ENCODE measurements at places on chromosomes 1 and 21.

GRCh38 chr1:154572468-154573167, 5.0 kb downstream of the CHRNB2 start:
- no peak for DNase-seq

GRCh38 chr1:14876747-14877146, 276.8 kb upstream of the TMEM51 start:
- no peak for DNase-seq

GRCh38 chr1:227033880-227034279, 93.8 kb downstream of the COQ8A start:
- no peak for DNase-seq

- peak; percentile 91 for DNase-seq
Observed at GRCh38 chr1:178501705-178502329, 5.1 kb upstream of the CLEC20A start.

- DNase-seq, result no peak
Observed at GRCh38 chr1:1282998-1283397, 2.8 kb downstream of the SCNN1D start.

GRCh38 chr1:3918966-3919611, 19.0 kb upstream of the C1orf174 start:
- no peak for DNase-seq

DNA sequence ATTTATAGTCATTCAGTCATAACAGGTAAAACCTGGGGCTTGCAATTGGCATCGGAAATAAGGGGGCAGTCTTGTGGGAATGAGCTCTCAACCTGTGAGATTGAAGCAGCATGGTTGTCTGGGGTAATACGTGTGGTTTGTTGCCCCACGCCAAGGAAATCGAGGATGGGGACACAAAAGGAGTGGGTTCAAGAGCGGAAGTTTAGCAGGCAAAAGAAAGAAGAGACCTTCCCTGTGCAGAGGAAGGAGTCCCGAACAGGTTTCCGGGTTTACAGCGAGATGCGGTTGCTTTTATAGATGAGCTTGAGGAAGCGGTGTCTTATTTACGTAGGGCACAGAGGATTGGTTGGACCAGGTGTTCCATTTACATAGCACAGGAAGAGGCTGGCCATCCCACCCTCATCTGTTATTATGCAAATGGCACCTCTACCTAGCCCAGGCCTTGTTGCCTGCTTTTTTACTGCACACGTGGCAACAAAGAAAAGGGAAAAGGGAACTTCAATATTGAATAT, 37.3 kb downstream of the IFNAR1 start:
- DNase-seq, result no peak

DNA sequence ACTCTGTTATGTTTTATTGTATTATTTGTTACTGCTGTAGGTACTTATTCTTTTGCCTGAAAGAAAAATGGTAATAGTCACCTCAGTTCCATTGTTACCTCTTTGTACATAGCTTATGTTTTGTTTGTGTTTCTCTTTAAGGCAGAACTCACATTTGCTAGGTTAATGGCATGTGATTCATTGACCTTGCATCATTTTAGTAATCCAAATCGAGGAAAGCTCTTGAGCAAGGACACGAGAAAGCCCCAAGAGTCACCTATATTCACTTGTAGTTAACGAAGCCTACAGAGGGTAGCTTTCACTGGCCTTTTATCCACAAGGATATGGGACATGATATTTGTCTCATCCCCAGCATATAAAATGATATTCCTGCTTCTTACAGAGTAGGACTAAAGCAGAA, 1765.2 kb downstream of the NCAM2 start:
- DNase-seq, result no peak

- peak; percentile 51 for DNase-seq
Observed at GRCh38 chr1:220113136-220113695, 19.3 kb downstream of the IARS2 start.

DNA sequence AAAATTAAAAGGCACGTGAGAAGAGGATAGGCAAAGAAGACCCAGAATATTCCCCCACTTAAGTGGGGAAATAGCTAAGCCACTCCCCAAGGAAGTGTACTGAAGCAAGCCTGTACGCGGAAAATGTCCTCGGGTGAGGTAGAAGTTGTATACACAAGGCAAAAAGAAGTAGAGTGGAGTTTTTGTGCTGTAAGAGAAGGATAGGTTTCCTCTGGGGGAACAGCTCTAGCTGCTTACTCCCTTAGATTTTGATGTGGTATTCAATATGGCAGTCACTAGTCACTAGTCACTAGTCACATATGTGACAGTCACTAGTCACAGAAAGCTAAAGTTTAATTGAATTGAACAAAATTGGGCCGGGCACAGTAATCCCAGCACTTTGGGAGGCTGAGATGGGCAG, 7.6 kb downstream of the TXNIP start:
- no peak for DNase-seq

GRCh38 chr1:61842036-61842435, 99.8 kb downstream of the PATJ start:
- no peak for DNase-seq

- no peak for DNase-seq
Observed at GRCh38 chr1:3384407-3384806, 70.1 kb upstream of the ARHGEF16 start.

- DNase-seq, result no peak
Observed at GRCh38 chr1:25123551-25123950, 108.8 kb downstream of the SYF2 start.

- DNase-seq, result no peak
Observed at GRCh38 chr1:21604208-21604957, 64.8 kb downstream of the RAP1GAP start.

GRCh38 chr1:25091658-25092057, 140.6 kb downstream of the SYF2 start:
- no peak for DNase-seq

GRCh38 chr1:199403531-199404116, 623.9 kb upstream of the NR5A2 start:
- no peak for DNase-seq

- no peak for DNase-seq
Observed at GRCh38 chr21:28426545-28426944, 566.1 kb downstream of the LTN1 start.

DNA sequence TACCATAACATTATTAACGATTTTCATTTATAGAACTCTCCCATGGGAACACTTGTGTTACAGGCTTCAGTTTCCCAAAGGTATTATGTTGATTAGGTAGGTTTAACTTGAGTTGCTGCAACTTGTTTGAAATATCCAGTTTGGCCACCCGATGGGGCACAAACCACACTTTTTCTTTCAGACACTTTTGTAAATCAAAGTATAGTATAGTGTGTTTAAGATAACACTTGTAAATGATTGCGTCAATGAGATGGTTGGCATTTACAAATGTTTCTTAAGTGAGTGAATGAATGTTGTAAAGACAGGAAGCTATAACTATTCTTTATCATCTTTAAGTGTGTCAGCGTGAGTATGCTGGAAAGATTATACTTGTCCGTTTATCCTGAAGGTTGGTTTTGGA, 4.3 kb downstream of the XPR1 start:
- peak; percentile 32 for DNase-seq

DNA sequence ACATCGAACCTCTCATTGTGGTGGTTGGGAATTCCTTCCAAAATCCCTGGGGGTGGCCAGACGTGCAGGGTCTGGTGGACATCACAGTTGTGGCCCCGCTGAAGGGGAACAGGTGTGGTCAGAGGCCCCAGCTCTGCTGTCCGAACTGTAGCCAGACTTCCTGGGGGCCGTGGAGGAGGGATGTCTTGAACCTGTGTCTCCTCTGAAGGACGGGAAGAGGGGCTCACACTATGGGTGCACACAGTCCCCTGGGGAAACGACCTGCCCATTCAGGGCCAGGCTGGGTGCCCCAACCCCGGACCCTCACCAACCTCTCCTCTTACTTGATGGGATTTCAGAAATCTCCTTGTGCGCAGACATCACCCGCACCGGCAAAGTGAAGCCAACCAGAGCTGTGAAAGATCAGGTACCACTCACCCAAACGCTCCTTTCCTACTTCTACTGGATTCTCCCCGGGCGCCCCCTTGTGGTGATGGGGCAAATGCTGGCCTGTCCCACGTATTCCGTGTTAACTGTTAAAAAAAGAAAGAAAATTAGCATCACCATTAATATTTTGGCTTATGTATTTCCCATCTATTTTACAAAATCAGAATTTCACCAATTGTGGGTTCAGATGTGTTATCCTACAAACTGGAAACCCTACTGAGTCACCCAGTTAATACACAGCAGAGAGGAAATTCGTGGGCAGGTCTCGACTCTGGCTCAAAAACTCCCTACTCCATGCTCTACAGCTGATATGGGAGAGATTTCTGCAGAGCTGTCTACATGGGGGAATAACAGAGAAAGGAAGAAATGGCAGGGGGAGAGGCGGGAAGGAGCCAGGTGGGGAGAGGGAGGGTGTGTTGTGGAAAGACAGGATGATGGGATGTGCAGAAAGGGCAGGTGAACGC, 28.1 kb downstream of the PADI4 start:
- DNase-seq, result peak; percentile 70

DNA sequence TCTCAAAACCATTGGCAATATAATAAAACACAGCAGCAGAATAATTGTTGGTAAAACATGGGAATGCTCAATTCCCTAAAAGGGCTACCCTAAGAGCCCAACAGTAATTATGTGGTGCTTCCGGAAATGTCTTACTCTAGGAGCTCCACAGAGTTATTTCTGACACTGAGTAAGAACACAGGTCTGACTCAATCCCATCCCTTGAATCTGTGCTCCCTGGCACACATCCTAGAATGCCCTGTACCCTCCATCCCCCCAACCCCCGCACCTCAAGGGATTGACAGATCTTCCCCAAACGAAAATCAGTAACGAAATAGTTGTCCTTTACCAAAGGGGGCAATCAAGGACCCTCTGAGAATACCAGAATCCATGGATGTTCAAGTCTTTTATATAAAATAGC, 71.9 kb downstream of the SMYD2 start:
- no peak for DNase-seq

- DNase-seq, result no peak
Observed at GRCh38 chr1:64229307-64229706, 25.9 kb downstream of the UBE2U start.

- no peak for DNase-seq
Observed at GRCh38 chr1:231359113-231359512, 21.0 kb downstream of the SPRTN start.

- no peak for DNase-seq
Observed at GRCh38 chr1:206768472-206769303, 1.9 kb upstream of the IL19 start.

- DNase-seq, result no peak
Observed at GRCh38 chr1:190679044-190679443, 201.4 kb upstream of the BRINP3 start.

- peak; percentile 55 for DNase-seq
Observed at GRCh38 chr1:17984583-17984982, 123.0 kb upstream of the IGSF21 start.

GRCh38 chr1:209045331-209046057, 538.0 kb upstream of the CAMK1G start:
- no peak for DNase-seq

GRCh38 chr1:21322681-21323016, 32.4 kb upstream of the ECE1 start:
- no peak for DNase-seq

- DNase-seq, result no peak
Observed at GRCh38 chr1:26542771-26543451, 13.3 kb downstream of the RPS6KA1 start.

- no peak for DNase-seq
Observed at GRCh38 chr21:33557447-33557846, 14.6 kb downstream of the SON start.

DNA sequence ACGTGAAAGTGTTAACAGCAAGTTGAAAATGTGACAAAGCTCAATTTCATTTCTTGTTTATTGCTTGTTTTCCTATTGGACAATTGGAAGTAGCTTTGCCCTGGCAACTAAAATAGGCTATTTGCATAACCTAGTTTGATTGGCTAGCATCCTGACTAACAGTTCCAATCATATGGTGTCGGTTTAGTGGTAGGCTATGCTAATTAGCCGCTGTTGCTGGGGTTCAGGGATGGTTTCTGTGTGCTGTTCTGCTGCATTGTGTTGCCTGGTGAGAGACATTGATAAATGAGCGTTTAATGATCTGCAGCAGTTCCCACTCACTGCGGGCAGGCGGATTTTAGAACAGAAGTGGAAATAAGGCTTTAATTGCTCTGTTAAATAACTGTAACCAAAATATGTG, 68.5 kb downstream of the DYRK1A start:
- DNase-seq, result peak; percentile 85

DNA sequence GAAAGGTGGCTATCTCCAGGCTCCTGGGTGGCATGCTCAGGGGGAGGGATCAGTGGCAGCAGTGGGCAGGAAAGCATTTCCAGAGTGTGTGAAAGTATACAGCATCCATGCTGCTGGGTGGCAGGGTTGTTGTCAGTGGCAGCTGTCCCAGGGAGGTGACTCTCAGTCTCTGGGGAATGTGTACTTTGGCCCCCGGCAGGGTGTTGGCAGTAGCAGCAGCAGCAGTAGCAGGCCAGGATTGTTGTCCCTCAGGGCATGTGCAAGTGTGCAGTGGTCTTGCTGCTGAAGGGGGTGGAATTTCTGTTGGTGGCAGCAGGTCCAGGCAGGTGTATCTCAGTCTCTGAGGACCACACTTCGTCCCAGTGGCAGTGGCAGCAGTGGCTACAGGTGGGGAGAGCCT, 71.7 kb upstream of the GUCA2B start:
- DNase-seq, result no peak

GRCh38 chr1:30001011-30001731, 722.2 kb downstream of the MATN1 start:
- no peak for DNase-seq

- DNase-seq, result no peak
Observed at GRCh38 chr21:40215941-40216340, 348.7 kb downstream of the PCP4 start.

DNA sequence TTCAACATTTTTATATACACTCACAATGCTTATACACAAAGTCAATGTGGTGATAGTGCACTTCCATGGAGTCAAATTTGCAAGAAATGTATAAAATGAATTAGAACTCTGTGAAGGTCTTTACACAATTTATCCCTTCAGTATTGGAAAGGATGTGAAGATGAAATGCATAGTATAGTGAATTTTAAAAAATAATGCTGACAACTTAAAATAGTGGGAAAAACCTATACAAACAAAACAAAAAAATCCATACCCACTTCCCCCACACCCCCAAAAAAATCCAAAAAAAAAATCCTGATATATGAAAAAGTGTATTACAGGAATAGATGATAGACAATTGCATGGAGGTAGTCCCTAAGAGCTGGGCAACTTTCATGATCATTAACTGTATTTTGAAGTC, 165.3 kb downstream of the HLX start:
- no peak for DNase-seq

Measured in D341Med (cell line).